ENCODE measurements at places on chromosomes 6 and 20. TPM values are rescaled to one million over a fixed set of nuclear protein-coding genes. Genes with fewer than 3 reads are reported as not detected.

FAM83C gene
- 0.06 TPM for polyA plus RNA-seq

C20orf202 gene
- 0.38 TPM for polyA plus RNA-seq

DNA sequence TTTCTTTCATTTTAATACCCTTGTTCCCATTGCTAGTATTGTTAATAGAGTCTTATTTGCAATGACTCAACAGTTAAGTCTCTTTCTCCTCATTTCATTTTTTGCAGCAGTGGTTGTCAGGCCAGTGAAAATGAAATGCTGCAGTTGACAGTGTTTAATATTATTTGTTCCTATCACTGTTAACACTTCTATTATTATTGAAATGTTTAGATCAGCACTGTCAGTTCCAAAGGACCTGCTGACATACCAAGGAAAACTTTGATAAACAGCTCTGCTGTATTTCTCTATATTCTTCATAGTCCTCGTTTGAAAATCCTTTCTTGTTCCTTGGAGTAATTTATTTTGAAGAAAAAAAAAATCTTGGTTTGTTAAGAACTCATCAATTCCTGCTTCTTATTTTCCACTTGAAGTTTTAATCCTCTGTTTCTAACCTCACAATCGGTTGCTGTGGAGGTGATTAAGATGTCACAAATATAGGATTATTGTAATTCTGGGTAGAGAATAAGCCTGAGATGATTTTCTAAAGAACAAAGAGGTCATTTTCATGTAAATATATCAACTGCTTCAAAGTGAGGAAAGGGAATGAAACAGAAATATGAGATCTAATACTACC is 1065.9 kb upstream of the CITED2 start:
- no peak for DNase-seq

GRCh38 chr6:5315881-5316280 is 54.6 kb downstream of the FARS2 start:
- DNase-seq = no peak

GRCh38 chr20:17470521-17470920 is 60.7 kb downstream of the BFSP1 start:
- DNase-seq = no peak

DNA sequence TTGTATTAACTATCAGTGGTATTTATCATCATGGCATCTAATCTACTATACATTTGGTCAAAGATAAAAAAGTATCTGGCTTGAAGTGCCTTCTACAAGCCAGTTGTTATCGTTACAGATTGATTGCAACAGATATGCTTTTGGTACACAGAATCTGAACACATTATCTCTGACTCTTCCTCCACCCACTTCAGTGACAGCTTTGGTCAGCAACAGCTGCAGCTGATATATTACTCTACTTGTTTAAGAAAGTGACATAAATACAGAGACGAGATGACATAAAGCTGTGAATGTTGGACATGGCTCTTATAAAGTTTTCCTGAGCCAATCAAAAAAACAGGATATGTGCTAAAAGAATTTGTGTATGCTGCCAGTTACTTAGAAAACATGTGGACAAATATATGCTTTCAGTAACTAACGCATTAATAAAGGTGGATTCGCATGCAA is 77.6 kb downstream of the HIVEP2 start:
- DNase-seq = no peak
